Thoracic aorta (tissue), 2 donors: ENCODE measurements at places on chromosomes 13 and 19. TPM values are rescaled to one million over a fixed set of nuclear protein-coding genes. Genes with fewer than 3 reads are reported as not detected.

The UPK1A gene
- not detected for total RNA-seq

DNA sequence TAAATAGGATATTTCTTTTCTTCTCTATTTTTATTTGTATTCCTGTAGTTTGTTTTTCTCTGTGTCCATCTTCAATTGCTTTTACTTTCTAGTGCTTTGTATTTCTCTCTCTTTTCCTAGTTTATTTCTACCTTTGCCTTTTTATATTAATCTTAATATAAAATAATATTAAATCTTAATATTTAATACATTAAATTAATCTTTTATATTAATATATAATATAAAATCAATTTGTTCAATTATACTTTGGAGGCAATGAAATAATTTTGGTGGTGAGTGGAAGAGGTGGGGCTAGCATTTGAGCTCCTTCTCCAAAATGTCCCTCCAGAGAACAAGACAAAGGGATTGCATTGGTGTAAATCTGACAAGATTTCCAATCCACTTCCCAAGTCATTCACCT, 6.3 kb upstream of the CPB2 start:
- no peak for DNase-seq

GRCh38 chr13:44546164-44546563, 30.0 kb downstream of the TSC22D1 start:
- DNase-seq = no peak

The DAND5 gene
- not detected for total RNA-seq

DNA sequence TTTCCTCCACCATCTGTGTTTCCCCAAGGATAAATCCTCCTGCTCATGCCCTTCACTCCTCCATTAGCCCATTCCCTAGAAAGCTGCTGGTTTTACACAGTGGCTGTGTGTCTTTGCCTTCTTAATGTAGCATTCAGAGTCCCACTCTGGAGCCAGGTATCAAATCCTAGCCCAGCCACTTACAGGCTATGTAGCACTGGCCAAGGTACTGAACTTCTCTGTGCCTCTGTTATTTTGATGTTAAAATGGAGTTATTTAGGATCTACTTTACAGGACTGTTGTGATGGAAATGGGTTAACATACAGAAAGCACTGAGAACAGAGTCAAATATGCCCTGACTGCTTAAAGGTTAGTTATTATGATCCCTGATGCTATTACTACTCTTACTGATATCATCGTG, 1.5 kb upstream of the ZSCAN4 start:
- DNase-seq = no peak

The CXCL17 gene
- total RNA-seq = not detected

- no peak for DNase-seq
Observed at GRCh38 chr19:35781650-35782049, 6.3 kb downstream of the ARHGAP33 start.

The SNRPA gene
- total RNA-seq = 107 TPM

GRCh38 chr19:45107621-45108150, 14.7 kb downstream of the PPP1R37 start:
- no peak for DNase-seq

The FFAR2 gene
- not detected for total RNA-seq

- no peak for DNase-seq
Observed at GRCh38 chr13:44857061-44857460, 132.2 kb downstream of the NUFIP1 start.

DNA sequence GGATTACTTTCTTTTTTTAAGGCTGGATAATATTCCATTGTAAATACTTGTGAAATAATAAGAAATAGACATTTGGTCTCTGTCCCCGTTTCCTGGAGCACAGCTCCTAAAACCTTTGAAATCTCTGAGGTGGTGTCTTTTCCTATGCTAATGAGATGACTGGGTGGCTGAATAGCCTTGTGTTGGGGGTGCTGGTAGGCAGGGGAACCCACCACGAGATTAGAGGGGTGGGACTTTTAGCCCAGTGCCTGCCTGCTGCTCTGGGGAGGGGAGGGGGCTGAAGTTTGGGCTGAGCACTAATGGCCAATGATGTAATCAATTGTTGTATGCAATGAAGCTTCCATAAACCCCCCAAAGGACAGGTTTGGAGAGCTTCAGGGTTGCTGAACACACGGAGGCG, 175.7 kb downstream of the FGF9 start:
- DNase-seq = no peak

The ZNF570 gene
- total RNA-seq = 18.9 TPM

DNA sequence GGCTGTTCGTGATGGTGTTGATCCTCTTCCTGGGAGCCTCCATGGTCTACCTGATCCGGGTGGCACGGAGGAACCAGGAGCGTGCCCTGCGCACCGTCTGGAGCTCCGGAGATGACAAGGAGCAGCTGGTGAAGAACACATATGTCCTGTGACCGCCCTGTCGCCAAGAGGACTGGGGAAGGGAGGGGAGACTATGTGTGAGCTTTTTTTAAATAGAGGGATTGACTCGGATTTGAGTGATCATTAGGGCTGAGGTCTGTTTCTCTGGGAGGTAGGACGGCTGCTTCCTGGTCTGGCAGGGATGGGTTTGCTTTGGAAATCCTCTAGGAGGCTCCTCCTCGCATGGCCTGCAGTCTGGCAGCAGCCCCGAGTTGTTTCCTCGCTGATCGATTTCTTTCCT, 12.2 kb upstream of the C19orf33 start:
- no peak for DNase-seq

DNA sequence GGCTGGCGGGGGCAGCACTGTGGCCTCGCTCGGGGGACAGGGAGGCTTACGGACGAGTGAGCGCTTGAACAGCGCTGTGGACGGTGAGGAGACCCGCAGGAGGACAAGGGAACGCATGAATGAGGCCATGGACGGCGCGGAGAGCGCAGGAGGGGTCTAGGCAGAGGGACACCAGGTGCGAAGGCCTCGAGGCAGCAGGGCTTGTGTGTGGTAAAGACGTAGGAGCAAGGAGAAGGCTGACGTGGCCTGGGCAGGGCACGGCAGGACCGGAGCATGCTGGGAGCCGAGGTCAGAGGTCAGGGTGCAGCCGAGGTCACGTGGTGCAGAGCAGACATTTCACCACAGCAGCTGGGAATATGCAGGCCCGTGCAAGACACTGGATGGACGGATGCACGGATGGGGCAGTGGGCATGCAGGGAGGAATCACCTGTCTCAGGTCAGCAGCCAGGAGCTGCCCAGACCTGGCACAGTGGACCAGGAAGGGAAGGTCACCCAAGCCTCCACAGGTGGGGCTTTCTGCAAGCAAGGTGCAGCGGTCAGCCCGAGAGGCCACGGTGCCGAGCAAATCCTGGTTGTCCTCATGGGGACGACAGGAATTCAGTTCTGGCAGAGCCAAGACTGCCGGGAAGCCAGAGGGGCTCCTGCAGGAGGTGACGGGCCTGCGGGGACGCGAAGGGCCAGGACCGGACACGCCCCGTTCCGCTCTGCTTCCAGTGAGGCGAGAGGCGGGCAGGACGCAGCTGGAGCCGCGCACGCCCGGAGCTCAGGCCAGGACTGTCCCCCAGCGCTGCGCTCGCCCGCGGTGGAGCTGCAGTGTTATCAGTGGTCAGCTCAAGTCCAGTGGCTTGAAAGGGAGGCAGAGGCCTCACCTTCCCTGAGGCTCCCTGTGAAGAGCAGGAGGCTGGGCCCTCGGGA, 72.2 kb downstream of the RASA3 start:
- DNase-seq = no peak

The SYT3 gene
- not detected for total RNA-seq

- no peak for DNase-seq
Observed at GRCh38 chr13:114142640-114143490, 10.4 kb upstream of the RASA3 start.

GRCh38 chr13:90880790-90881189, 466.7 kb upstream of the MIR17HG start:
- no peak for DNase-seq

The CYP2A7 gene
- not detected for total RNA-seq

GRCh38 chr19:51460164-51460992, 2.1 kb upstream of the SIGLEC8 start:
- DNase-seq = no peak

- DNase-seq = no peak
Observed at GRCh38 chr13:100454876-100455275, 133.7 kb downstream of the GGACT start.

The ARHGAP33 gene
- 30.7 TPM for total RNA-seq

- no peak for DNase-seq
Observed at GRCh38 chr13:90445179-90445578, 902.3 kb upstream of the MIR17HG start.

The MBD3L3 gene
- not detected for total RNA-seq

The LRRC8E gene
- total RNA-seq = 0.14 TPM

GRCh38 chr19:38247734-38248268, 8.4 kb downstream of the PPP1R14A start:
- no peak for DNase-seq

The PLPP2 gene
- 1.6 TPM for total RNA-seq

GRCh38 chr13:62309904-62310303, 894.3 kb upstream of the PCDH20 start:
- no peak for DNase-seq

The CLDND2 gene
- total RNA-seq = not detected

- DNase-seq = no peak
Observed at GRCh38 chr19:28486473-28486872, 726.5 kb downstream of the UQCRFS1 start.

The THAP8 gene
- total RNA-seq = 6.4 TPM

GRCh38 chr13:66513728-66514127, 716.4 kb downstream of the PCDH9 start:
- no peak for DNase-seq

- peak; percentile 3 for DNase-seq
Observed at GRCh38 chr19:53977991-53978731, 13.3 kb upstream of the CACNG6 start.

The PGLYRP2 gene
- not detected for total RNA-seq

The MARK4 gene
- total RNA-seq = 36.2 TPM

The UGGT2 gene
- total RNA-seq = 80.8 TPM

GRCh38 chr13:62626771-62627170, 1211.1 kb upstream of the PCDH20 start:
- DNase-seq = no peak

The NKG7 gene
- 0.54 TPM for total RNA-seq

GRCh38 chr19:55681131-55682092, 6.4 kb downstream of the EPN1 start:
- no peak for DNase-seq

DNA sequence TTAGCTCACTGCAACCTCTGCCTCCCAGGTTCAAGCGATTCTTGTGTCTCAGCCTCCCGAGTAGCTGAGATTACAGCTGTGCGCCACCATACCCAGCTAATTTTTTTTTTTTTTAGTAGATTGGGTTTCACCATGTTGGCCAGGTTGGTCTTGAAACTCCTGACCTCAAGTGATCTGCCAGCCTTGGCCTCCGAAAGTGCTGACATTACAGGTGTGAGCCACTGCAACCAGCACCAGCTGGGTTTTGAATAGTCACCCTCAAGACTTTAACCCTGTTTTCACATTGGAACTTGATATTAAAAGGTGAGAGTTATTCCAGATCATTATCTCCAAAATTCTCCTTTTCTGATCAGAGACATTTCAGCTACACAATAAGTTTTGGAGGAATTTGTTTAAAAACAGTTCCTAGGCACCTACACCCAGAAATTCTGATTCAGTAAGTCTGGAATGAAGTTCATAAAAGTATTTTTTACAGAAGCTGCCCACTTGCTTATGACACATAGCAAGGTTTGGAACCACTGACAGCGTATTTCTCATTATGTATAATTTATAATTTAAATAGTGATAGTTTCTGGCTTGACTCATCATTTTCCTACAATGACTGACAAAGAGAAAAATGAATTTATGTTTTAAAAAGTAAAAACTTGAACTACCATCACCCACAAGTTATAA, 417.3 kb downstream of the DIAPH3 start:
- DNase-seq = no peak

The TTYH1 gene
- total RNA-seq = not detected

GRCh38 chr19:31354799-31355664, 5.8 kb upstream of the TSHZ3 start:
- no peak for DNase-seq

GRCh38 chr13:32002873-32003272, 28.7 kb upstream of the FRY start:
- no peak for DNase-seq

- DNase-seq = no peak
Observed at GRCh38 chr19:6060600-6061375, 49.5 kb downstream of the RFX2 start.

The DGKH gene
- 18.3 TPM for total RNA-seq
